RWPE1 (cell line): ENCODE measurements at places on chromosomes 1 and 21.
A peak's percentile ranks its signal among the peaks of the same experiment; 100 is the strongest.

DNA sequence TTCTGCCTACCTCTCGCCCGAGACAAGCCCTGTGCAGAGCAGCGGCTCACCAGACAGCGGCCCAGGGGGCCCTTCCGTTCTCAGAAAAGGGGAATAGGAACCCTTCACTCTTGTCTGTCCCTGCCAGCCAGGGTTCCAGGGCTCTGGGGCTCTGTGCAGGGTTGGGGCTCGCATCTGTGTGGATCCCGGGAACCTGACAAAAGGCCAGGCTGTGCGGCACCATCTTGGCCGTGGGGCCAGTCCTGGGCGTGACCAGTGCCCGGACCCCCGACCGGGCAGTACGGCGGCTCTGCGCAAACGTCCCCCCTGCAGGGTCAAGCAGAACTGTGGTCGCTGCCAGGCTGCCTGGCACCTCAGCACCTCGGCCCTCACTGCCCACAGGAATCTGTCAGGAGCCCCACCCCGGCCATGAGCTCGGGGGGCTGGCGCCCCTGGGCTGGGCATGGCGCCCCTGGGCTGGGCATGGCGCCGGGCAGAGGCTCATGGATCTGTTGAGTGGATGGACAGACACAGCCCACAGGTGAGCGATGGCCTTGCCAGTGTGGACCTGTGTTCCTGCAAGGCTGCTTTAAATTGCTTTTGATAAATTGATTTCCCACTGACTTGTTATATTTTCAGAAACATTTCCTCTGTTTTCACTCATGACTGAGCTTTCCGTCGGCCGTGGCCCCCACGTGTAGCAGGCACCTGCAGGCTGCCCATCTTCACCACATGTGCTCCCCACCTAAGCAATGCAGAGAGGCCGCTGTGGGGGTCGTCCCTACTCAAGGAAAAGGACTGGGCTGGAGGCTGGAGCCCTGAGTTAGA, 59.0 kb downstream of the SLX9 start:
- DNase-seq: no peak

GRCh38 chr21:15407585-15407984, 322.2 kb upstream of the USP25 start:
- DNase-seq: no peak

- no peak for DNase-seq
These were observed 46.4 kb downstream of the CACHD1 start for GRCh38 chr1:64516301-64516700.

GRCh38 chr1:183689762-183690204, 36.7 kb upstream of the APOBEC4 start:
- no peak for DNase-seq

- DNase-seq: no peak
These were observed 48.0 kb downstream of the GPR161 start for GRCh38 chr1:168088511-168089325.

DNA sequence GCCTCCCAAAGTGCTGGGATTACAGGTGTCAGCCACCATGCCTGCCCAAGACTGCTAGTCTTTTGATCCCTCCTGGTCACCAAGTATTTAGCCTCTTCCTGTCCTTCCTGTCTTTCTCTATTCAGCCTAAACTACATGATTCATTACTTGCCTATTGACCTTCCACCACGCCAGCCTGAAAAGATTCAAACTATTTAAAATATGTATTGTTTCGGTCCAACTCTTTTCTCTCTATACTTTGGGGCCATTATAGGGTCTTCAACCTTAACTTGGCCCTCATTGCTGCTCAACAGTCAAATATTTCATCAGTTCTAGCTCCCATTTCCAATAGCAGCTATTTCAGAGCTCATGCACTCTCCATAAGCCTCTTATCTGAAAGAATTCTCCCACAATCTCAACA, 153.0 kb downstream of the TNFSF18 start:
- no peak for DNase-seq

- DNase-seq: no peak
These were observed 324.7 kb upstream of the USP24 start for GRCh38 chr1:55539652-55540512.

DNA sequence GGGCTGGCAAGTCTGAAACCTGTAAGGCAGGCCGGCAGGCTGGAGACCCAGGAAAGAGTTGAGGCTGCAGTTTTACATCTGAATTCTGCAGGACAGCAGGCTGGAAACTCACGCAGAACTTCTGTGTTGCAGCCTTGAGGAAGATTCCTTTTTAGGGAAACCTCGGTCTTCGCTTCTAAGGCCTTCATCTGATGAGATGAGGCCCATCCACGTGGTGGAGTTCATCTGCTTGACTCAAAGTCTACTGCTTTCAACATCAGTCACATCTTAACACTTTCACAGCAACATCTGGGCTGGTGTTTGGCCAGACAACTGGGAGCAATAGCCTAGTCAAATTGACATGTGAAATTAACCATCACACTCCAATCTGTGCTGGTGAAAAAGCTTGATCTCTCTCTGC, 57.1 kb downstream of the EVA1C start:
- DNase-seq: no peak

GRCh38 chr1:12279728-12280464, 50.1 kb downstream of the VPS13D start:
- DNase-seq: no peak

DNA sequence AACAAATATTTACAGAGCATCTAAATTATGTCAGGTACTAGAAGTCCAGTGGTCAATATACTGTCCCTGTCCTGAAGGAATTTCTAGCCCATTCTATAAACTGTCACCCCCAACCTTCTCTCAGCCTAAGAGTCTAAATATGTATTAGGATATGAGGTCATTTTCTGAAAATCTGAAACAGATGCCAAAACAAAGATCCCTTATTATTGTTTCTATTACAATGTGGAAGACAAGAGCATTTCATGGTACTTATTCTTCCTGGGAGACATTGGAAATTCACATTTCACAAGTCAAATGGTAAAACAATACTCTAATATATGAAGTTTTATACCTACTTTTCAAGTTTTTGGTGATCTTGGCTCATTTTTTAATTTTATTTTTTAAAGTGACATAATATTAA, 2.6 kb downstream of the CLCA1 start:
- no peak for DNase-seq

- no peak for DNase-seq
These were observed 10.3 kb downstream of the KCNN3 start for GRCh38 chr1:154859786-154860155.

DNA sequence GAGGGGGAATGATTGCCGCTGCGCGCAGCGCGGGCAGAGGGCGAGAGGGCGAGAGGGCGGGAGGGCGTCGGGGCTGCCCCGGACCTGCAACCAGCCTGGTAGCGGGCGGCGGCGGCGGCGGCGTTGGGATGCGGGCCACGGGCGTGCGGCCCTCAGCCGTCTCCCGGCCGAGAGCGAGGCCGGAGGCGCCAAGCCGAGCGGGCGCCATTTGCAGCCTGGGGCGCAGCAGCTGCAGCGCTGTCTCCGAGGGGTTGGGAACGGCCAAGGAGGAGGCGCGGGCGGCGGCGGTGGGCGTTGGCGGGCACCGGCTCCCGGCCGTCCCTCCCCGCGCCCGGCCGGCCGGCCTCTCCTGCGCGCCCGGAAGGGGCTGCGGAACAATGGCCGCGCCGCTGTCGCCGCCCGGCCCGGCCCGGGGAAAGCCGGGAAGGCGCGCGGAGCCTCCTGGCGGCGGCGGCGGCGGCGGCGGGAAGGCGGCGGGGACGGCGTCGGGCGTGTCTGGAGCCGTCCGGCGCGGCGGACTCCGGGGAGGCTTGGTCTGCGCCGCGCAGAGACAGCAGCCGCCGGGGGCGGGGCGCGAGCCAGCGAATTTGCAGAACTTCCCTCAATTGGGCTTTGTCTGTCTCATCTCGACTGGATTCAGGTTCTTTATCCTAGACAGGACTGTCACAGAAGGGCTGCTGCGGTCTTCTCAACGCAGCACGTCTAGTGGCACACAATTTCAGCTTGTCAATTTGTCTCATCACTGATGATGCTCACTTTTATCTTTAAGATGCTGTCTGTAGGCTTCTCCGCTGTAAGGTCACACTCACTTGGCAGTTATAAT, 35.7 kb downstream of the ZBTB8B start:
- peak; percentile 74 for DNase-seq

GRCh38 chr1:16095447-16095846, 22.0 kb upstream of the FAM131C start:
- no peak for DNase-seq

GRCh38 chr1:31977385-31978131, 36.1 kb upstream of the KHDRBS1 start:
- DNase-seq: peak; percentile 22

GRCh38 chr1:31674626-31675025, 29.2 kb downstream of the COL16A1 start:
- DNase-seq: no peak

- DNase-seq: no peak
These were observed 9.2 kb upstream of the CBR3 start for GRCh38 chr21:36125512-36126207.
